Stimulated activated CD4-positive, alpha-beta T cell treated with anti-CD3 and anti-CD28 coated beads, Interleukin-12 subunit alpha, Interleukin-12 subunit beta, amount 100 ng/mL, for 48 hours (primary cell): ENCODE measurements at places on chromosomes 3 and 15.
A peak's percentile ranks its signal among the peaks of the same experiment; 100 is the strongest.

DNA sequence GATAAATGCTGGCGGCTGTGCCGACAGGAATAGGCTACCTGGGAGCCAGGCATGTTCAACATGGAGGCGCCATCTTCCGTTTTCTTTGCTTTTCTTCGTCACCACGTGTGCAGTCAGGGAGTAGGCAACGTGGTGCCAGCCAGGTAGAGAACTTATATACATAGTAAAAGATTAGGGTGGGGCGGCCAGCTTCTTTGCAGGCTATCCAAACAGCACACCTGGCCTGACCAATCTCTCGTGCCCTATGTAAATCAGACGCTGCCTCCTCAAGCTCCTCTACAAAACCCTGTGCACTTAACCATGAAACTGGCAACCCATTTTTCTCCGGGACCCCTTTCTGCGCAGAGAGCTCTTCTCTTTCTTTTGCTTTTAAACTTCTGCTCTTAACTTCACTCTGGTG is 28.6 kb upstream of the OR5K4 start:
- no peak for DNase-seq

- DNase-seq: no peak
Measured at GRCh38 chr3:141996437-141996836, 120.0 kb downstream of the ATP1B3 start.

DNA sequence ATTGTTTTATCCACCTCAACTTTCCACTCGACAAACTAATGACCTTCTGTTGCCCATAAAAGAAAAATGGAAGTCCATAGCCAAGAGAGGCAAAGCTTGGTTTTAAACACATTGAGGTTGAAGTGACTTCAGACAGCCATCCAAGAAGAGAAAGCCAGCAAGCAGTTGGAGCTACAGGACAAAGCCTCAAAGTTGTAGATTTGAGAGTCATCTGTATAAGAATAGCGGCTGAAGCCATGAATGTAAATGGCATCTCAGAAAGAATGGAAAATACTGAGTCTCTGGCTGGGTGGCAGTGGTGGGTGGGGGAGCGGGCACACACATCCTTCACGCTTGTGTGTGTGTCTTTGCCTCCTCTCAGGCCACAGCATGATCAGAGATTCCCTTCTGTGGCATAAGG is 124.1 kb upstream of the CHRM5 start:
- no peak for DNase-seq

GRCh38 chr3:46607603-46608028 is 4.7 kb upstream of the FAM240A start:
- DNase-seq: no peak

DNA sequence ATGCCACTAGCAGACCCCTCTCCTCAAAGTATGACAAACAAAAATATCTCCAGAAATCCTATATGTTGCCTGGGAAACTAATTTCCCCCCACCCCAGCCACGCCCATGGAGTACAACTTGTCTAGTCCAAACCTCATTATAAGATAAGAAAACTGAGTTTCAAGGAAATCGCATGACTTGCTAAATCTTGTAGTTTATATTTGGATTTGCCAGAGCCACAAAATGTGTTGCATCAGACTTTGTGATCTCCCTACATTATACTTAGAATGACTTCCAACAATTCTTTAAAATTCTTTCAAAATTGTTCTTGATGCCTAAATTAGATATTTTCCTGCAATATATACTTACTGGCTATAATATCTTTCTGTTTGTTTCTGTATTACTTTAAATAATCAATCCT is 1034.4 kb downstream of the IGSF11 start:
- no peak for DNase-seq

DNA sequence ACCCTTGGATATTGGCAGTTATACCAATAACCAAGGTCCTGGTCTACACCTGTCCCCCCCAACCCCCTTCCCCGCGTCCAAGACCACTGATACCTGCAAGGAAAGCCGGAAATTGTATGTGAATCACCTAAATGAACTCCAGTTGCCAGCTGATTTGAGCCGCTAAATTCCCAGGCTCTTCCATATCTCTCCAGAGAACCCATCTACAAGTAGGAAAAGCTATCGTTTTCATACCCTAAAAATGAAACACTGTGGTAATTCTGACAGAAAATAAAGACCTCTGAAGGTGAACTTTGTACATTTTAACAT is 114.2 kb upstream of the ICE2 start:
- no peak for DNase-seq

DNA sequence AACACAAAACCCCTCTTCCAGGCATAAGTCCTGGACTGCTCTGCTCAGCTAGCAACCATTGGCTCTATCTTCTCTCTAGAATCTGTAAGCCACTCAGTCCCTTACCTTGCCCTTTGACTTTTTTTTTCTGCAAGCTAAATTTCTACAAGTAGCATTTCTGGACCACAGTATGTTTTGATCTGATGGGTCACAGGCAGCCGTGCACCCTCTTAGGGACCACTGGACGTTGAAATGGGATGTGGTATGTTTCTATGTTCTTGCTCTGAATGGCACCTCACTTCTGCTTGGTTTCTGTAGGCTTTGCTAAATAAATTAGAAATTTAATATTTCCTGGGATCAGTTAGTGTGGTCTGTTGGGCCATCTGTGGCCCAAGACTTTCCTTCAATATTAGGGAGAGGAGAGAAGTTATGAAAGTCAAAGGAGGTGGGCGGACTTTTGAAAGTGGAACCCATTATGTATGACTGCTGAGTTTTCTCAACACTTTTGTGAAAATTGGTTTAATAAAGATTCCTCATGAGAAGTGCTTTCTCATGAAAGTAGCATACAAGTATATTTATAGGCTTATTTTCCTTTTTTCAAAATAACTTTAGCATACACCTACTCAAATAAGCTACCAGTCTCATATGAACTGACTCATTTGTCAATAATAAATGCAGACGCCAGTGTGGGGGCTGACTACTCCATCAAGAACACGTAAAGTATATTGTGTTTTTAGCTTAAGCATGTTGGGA is 18.4 kb upstream of the TIPARP start:
- no peak for DNase-seq

- DNase-seq: peak; percentile 54
Measured at GRCh38 chr15:68055224-68055705, 1.1 kb downstream of the PIAS1 start.
